ENCODE measurements at places on chromosomes 1 and 21.

DNA sequence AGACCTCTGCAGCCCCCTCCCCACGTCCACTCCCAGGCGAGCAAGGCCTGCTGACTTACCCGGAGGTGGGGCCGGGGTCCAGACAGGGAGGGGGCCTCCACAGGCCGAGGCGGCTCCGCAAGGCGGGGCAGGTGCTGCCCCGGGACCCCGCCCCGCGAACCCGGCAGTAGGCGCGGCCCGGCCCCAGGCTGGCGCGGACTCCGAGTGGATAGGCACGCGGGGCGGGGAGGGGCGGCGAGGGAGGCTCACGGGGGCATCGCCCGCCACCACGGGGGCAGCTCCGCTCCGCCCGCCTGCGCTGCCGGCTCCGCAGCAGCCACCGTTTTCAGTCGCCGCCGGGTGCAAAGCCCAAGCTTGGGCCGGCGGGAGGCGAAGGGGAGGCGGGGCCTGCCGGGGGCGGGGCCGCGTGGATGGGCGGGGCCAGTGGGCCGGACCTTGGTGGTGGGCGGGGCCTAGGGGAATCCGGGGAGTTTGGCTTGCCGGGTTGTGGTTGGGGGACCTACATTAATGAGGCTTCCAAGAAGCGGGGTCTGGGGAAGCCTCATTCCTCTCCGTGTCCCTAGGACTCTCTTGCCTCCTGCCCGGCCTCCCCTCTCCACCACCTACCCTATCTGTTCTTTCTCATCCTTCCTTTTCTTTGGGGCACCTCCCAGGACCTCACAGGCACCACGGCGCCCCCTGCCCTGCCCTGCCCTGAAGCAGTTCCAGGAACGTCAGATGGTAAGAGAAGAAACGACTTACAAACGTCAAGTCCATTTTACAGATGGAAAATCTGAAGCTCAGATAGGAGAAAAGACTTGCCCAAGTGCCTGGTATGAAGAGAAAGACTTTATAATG lies at the start of gene RIMS3:
RIMS3 (minus strand) TSS at position 348 of the 837 bp plus-strand sequence. CDS start 23,757 bp downstream, outside the sequence.
- peak; percentile 81 for DNase-seq

- no peak for DNase-seq
Measured at GRCh38 chr1:2159124-2159523, 35.4 kb downstream of the FAAP20 start.

GRCh38 chr1:26259005-26259404 lies 20.9 kb upstream of the SH3BGRL3 start:
- DNase-seq, result no peak

GRCh38 chr1:158931055-158931737 lies at the start of gene PYHIN1:
Gene PYHIN1, plus strand, starts transcription at chr1:158931552. Its CDS starts 5,359 bp downstream, at chr1:158936911.
- DNase-seq, result no peak

- DNase-seq, result no peak
Measured at GRCh38 chr1:31744165-31744888, 19.8 kb downstream of the ADGRB2 start.

- DNase-seq, result no peak
Measured at GRCh38 chr1:163664671-163665335, 343.0 kb downstream of the NUF2 start.
